NT2/D1 (cell line): ENCODE measurements at places on chromosomes 6 and 20.

GRCh38 chr20:24996449-24997377, 4.2 kb upstream of the APMAP start:
- DNase-seq: no peak

- no peak for DNase-seq
These were observed 251.8 kb upstream of the RUNX2 start for GRCh38 chr6:45076217-45076930.

GRCh38 chr20:16240355-16240754, 332.9 kb downstream of the KIF16B start:
- no peak for DNase-seq

- DNase-seq: no peak
These were observed 153.9 kb upstream of the RAB32 start for GRCh38 chr6:146389740-146390139.

GRCh38 chr6:15443119-15443830, 197.4 kb downstream of the JARID2 start:
- no peak for DNase-seq

DNA sequence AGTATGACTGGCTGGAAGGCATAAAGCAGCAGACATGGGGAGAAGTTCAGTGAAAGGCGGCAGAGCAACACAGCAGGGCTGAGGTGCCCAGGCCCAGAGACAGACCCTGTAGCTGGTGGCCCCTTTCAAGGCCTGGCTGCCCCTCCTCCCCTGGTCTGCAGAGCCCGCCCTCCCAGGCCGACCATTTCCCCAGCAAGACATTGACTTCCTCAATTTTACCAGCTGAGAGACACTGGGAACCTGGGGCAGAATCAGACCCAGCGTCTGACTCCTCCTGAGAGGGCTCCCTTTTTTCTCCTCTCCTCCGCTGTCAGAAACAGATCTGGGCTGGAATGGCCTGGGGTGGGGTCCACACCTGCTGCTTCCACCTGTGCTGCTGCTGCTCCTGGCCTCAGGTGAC, at the start of gene TREML4:
Gene TREML4, plus strand, starts transcription at position 254 of the 400 bp plus-strand sequence. Its CDS starts 79 bp downstream, at position 333.
- no peak for DNase-seq

- no peak for DNase-seq
These were observed 50.3 kb upstream of the HLA-G start for GRCh38 chr6:29777310-29777709.
